Right cardiac atrium (tissue), 5 donors: ENCODE measurements at places on chromosomes 7 and 10.

GRCh38 chr10:133143200-133143533 lies 16.9 kb upstream of the KNDC1 start:
- DNase-seq, result no peak

DNA sequence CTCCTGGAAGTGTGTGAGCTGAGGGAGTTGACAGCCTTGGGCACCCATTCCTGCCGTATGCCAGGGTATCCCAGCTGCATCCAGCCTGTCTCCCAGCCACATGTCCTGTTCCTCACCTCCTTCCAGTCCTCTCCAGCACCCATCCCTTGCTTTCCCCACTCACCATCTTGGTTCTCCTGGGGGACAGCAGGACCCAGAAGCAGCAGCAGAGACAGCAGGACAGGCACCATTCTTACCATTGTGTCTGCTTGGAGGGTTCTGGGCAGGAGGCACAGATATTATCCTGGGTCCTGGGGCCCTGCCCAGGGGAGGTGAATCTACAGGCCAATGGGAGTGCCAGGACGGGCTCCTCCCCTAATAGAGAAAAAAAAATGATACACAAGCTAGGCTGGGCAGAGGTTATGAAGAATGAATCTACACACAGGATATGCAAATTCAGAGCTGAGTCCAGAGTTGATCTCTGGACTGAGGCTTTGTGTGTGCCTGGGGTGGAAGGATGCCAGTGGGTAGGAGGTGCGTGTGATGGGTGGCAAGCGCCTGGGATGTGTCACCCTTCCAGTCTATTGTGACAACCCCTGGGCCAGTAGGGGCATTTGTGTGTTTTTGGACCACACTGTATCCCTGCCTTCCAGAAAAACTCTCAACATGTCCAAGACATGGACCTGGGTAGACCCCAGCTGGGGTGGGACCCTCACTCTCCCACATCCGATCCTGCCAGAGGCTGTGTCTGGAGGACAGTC lies at the start of gene AZGP1:
Gene AZGP1 (minus strand): TSS at position 250 of the 740 bp plus-strand sequence. CDS start 11 bp downstream, at position 239.
- no peak for DNase-seq

GRCh38 chr10:14173706-14174594 lies 156.8 kb downstream of the FRMD4A start:
- DNase-seq, result no peak

GRCh38 chr7:55533050-55533728 lies 39.1 kb downstream of the VOPP1 start:
- no peak for DNase-seq

DNA sequence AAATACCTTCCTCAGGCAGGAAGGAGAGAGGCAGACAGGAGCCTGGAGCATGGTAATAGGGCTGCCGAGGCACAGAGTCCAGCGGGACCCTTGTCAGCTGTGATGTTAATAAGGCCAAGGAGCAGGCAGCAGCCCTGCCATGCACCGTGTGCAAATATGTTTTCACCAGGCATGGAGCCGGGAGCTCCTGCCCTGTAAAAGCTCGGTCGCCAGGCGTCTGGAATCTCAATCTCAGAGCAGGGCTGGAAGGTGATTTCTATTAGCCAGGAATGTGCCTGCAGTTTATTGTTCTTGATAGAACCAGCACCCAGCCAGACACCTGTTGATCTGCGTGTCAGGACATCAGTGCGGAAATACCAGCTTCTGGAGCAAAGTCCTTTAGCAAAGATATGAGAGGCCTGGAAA lies 469.8 kb downstream of the GLRX3 start:
- no peak for DNase-seq

DNA sequence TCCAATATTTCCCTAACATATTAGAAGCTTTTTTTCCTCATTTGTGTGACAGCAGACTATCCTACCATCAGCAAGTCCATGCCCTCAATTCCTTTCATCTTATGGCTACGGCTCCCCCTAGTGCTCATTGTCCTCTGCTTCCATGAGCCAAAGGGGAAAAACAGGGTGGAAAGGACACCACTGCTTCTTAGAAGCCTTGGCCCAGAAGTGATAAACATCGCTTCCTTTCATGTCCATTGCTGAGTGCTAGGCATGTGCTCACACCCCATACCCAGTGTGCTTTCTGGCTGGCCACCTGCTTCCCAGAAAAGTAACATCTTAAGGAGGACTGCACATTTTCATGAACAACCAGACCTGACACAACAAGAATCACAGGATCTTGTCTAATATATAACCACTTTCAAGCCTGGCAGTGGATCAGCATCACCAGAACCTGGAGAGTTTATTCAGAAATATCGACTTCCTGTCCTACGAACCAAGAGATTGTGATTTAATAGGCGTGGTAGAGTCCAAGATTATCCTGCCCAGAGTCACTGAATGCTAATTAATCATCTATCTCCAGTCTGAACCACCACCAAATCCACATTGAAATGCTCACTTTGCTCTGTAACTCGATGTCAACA lies 650.5 kb upstream of the SORCS1 start:
- peak; percentile 31 for DNase-seq

DNA sequence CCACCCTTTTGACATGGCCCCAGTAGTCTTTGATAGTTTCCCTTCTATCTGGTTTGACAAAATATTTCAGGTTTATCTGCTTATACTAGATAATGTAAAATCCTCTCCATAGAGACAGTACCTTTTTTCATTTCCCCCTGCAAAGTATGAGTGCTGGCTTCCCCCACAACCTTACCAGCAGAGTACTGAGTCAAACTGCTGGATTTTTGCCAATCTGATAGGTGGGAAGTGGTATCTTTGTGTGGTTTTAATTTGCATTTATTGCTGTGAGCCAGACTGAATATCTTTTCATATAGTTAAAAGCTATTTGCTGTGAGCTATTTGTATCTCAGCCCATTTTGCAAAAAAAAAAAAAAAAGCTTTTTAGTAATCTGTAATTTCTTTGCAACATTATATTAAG lies 32.1 kb upstream of the HECTD2 start:
- no peak for DNase-seq

GRCh38 chr7:156662277-156662676 lies 21.7 kb downstream of the RNF32 start:
- no peak for DNase-seq

DNA sequence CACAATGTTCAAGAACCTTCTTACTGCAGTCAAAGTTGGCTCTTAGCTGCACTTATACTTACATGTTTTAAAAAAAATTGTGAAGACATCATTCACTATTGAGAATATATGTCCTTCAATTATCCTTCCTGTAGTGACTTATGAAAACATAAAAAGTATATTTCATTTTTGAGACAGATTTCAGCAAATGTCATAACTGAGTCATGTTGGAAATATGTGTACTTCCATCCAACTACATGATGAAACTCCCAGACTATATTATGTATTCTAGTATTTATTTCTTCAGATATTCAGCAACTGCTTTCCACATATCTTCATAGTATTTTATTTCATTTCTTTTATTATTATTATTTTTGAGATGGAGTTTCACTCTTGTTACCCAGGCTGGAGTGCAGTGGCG lies 160.2 kb downstream of the ARHGAP12 start:
- no peak for DNase-seq

GRCh38 chr7:114481999-114482398 lies 67.4 kb downstream of the FOXP2 start:
- no peak for DNase-seq

DNA sequence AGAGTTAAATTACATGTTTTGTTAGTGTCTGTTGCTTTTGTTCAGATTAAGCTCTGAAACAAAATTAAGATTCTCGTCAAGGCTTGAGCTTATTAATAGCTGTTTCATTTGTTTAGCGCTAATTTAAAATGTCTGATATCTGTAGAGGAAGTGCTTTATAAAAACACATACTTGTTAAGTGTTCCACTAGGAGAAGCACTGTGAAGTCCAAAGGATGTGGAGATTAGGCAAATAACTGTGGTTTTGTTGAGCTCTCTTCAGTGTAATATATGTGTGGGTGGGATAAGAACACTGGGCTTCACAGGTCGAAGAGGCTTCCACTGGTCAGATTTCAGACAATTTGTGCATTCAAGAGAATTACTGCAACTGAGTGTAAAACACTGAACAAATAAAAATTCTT lies 242.0 kb downstream of the AUTS2 start:
- no peak for DNase-seq

DNA sequence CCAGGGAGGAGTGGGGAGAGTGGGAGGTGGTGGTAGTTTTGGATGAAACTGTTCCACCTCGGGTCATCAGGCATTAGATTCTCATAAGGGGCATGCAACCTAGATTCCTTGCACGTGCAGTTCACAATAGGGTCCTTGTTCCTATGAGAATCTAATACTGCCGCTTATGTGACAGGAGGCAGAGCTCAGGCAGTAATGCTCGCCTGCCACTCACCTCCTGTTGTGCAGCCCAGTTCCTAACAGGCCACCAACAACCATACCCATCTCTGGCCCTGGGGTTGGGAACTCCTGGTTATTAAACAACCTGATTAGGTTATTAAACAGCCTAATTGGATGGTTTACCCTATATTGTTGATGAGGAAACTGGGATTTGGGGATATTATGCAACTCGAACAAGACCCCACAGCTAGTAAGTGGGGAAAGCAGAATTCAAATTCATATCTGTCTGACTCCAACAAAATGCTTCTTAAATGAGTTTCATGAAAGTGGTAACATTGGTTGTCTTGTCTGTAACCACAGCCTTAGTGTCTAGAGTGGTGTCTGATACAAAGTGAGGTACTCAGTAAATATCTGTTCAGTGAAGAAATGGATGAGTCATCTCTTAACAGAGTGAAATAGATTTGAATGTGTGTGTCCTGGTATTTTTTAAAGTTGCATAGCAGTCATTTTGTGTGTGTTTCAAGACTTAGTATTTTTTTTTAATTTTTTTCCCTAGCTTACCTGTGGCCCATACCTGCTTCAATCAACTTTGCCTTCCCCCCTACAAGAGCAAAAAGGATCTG lies 101.6 kb downstream of the HECTD2 start:
- DNase-seq, result no peak

DNA sequence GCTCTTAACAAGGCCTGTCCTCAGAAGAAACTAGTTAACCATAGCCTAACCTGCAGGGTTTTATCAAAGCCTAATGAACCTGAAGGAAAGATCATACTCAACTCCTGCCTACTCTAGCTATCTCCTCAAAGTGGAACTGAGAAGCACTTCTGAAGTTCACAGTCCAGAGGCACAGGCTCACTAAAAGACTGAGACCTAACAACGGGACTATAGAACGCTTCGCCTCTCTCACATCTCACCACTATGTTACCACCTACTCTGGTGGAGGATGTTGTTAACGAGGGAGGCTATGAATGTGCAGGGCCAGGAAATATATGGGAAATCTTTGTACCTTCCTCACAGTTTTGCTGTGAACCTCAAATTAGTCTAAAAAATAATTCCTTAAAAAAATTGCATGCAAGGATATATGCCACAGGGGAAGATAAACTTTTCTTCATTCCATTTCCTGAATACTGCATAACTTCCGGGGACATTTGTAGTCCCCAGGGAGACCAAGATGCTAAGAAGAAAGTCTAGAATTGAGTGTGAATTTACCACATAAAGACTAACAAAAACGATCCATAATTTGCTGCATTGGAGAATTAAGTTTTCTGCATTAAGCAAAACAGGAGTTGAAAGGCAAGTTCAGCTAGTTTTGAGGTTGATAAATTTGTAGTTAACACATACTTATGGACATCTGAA lies 21.6 kb downstream of the LIPJ start:
- DNase-seq, result no peak

DNA sequence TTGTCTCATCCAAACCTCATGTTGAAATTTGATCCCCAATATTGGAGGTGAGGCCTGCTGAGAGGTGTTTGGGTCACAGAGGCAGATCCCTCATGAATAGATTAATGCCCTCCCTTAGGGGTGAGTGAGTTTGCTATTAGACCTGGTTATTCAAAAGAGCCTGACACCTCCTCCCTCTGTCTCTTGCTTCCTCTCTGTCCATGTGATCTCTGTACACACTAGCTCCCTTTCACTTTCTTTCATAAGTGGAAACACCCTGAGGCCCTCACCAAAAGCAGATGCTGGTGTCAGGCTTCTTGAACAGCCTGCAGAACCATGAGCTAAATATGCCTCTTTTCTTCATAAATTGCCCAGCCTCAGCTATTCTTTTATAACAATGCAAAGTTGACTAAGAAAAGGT lies 447.1 kb downstream of the MDFIC start:
- DNase-seq, result no peak

DNA sequence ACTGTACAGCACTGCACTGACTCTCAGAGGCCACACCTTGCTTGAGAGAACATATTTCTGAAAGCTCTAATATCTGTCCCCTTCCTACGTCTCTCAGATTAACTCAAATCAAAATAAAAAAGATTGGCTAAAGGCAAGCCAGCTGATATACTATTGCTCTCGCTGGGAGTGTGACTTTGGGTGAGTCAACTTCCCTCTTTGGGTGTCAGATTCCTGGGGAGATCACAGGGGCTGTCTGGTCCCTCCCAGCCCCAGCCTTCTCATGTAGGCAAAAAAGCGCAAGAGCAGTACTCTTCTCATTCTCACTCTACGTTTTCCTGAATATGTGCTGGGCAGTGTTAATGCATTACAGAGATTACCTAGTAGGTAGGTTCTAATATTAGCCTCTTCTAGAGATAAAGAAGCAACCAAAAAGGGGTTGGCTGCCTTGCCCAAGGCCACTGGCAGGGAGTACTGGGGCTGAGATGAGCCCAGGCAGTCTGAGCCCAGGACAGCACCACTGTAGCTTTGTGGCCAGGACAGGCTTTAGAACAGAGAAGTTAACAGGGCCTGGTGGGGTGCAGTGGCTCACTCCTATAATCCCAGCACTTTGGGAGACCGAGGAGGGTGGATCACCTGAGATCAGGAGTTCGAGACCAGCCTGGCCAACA lies 9.1 kb upstream of the DENND2A start:
- DNase-seq, result no peak

- DNase-seq, result no peak
These were observed 42.3 kb downstream of the FBH1 start for GRCh38 chr10:5932345-5932744.

- DNase-seq, result no peak
These were observed 1018.7 kb downstream of the TYW1 start for GRCh38 chr7:68015122-68015977.

DNA sequence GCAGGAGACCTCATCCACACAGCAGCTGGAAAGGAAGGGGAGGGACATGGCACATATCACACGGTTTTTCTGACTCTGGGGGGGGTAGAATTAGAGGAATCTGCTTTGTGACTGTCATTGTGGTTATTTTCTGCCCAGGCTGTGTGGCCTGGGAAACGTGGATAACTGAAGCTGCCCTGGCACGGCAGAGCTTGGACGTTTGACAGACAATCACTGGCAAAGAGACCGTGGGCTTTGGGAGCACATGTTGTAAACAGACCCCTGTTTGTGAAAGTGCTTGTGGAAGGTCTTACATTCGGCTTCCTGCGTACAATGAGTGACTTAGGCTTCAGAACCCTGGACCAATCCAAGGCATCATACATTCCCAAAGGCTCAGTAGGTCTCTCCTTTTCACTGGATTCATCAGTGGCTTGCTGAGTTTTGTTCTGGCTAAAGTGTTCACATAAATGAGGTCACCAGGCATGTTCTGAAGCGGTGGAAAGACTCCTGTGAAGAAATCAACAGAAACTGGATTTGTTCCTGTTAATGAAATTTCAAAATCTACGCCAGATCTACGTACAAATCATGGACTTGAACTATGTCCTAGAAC lies 188.2 kb downstream of the TEX36 start:
- no peak for DNase-seq
